ENCODE measurements at places on chromosomes 4 and X.

DNA sequence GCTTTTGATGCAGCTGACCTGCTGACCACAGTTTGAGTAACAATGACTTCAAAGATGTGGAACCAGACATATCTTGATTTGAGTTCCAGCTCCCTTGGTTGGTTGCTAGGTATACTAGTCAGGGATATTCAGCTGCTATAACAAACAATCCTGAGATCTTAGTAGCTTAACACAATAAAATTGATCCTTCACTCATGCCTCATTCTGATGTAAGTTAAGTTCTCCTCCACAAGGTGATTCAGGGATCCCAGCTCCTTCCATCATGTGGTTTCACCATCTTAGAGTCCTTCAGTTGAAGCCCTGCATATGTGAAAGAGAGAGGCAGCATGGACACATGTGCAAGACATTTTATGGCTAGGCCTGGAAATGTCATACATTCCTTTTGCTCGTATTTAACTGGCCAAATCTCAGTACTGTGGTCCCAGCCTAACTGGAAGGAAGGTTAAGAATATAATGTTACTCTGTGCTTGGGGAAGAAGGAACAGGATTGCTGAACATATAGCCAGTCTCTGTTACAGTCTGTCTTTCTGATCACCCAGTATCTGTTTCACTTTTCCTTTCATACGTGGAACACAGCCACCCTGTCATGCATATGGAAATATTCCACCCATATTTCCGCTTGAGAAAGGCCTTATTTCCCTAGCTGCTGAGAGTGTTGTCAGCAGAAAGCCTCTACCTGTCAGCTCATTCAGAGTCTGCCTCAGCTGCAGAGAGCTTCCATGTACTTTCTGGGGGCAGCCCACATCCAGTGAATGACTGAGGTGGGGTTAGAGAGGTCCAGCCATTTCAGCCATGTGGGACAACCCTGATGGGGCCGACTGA is 7.1 kb downstream of the SMIM9 start:
- peak; percentile 68 for DNase-seq

DNA sequence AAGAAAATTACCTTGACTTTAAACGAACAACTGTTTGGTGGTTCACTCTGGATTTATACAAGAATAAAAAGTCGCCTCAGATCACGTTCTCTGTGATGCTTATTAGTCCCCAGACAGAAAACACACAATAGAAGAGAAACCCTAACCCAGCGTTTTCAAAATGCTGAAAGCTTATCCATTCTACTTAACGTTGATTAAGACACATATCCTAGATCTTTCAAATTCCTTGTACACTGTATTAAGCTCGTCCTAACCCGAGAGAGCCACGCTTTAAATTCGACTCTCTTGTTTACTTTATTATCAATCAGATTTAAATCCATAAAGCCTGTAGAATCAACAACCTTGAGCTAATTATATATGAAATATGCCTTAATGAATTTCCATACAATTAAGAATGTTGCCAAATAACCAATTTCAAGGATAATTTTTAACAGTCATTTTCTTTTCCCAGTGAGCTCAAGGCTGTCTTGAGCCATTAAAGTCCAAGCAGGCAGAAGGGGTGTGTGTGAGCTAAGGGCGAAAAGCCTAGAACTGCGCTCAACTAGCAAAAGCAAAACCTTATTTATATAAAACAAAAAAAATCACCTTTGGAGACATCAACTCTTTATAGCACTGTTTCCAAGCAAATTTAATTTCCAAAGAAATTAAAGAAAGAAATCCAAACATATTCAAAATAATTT is 981 bp upstream of the PITX2 start:
- DNase-seq: no peak

DNA sequence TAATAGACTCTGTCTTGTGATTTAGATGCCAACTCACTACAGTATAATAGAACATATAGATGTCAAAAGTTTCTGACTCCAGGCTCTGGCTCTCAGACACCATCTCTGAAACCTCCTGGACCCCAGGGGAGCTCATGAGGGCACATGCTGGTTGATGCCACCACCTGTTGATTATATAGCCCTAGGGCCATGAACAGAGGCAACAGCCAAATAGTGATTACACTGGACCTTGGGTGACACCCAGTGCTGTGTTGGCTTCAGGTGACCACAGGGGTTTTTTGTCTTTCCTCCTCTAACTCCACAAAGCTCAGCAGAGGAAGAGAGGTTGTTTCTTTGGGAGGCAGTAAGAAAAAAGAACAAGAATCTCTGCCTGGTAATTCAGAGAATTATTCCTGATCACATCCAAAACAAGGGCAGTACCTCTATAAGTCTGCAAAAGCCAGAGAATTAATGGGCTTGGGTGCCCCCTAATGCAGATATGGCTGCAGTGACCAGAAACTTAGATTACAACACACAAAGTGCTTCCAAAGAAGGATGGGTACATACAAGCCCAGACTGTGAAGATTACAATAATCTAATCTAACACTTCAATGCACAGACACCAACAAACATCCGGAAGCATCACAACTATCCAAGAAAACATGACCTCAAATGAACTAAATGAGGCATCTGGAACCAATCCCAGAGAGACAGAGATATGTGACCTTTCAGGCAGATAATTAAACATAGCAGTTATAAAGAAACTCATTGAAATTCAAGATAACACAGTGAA is 1920.6 kb downstream of the ARAP2 start:
- DNase-seq: no peak

DNA sequence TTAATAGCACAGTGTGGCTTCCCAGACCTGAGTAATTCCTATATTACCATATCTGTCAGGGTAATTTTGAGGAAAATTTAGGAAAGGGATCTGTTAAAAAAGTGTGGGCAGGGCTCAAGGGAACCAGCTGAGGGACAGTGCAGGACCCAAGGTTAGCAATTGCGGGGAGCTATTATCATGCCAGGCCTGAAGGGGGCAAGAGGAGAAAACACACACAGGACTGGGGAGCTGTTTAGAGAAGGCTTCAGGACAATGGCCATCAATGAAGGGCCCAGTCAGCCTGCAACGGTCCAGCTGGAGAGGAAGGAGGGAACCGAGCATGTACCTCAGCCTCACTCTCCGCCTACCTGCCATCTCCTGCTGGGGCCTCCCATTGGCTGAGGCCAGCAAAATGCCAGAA is 19.0 kb upstream of the NHS start:
- no peak for DNase-seq

- DNase-seq: no peak
Observed at GRCh38 chr4:83603129-83603528, 67.2 kb downstream of the GPAT3 start.

DNA sequence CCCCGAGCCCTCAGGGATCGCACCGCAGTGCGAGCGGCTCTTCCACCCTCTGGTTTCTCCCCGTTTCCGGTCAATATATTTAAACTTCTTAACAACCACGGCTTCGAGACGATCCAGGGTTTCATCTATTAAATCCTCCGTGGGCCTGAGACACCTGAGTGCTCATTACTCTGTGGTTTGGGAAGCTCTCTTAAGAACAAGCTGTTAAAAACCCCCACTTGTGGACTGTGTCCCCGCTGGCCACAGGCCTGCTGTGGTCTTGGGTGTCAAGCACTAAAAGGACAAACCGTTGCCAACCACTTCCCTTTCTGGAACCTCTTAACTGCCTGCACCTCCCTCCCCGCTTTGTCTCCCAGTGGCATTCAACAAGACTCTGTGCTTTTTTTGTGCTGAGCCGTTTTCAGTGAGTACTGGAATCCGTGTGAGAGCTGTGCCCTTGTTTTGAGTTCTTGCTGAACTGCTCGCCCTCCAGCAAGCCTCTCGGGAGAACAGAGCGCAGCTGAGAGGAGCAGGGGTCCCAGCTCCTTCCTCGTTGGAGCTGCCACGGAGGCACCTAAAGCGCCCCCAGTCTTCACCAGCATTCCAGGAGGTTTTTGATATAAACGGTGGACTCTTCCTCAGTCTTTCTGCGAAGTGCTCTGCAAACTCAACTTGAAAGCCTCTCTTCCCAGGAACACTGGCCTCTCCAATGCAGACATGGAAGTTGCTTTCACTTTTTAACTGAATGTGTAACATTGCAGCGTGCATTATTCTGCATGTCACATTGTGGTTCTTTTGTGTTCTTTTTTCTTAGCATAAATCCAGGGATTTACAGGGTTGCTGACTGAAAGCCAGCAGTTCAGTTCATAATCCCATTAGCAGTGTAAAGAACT is 691 bp upstream of the IGFBP7 start:
- no peak for DNase-seq

DNA sequence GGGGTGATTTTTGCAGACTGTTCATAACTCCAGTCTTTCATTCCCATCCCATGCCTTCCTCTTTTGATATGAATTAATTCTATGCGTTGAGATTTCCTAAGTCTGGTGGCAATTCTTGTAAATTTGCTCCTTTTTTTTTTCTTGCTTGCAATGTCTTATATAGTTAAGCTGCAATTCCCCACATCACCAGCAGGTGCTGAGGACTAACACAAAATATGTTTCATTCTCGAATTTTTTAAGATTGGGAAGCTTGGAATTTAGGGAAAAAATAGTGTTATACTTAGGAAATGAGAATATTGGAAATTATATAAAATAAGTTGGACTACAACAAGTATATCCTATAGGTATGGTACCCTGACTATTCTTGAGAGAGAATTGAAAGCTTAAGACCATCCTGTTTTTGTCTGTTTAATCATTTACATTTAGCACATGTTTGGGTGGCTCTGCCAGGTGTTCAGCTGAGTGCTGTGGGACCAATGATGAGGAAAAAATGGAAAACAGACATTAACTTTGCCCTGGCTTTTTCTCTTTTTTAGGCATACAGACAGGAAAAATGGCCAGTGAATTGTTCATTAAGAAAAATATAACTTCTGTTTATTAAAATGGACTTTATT is 30.2 kb downstream of the AFF2 start:
- DNase-seq: peak; percentile 55

DNA sequence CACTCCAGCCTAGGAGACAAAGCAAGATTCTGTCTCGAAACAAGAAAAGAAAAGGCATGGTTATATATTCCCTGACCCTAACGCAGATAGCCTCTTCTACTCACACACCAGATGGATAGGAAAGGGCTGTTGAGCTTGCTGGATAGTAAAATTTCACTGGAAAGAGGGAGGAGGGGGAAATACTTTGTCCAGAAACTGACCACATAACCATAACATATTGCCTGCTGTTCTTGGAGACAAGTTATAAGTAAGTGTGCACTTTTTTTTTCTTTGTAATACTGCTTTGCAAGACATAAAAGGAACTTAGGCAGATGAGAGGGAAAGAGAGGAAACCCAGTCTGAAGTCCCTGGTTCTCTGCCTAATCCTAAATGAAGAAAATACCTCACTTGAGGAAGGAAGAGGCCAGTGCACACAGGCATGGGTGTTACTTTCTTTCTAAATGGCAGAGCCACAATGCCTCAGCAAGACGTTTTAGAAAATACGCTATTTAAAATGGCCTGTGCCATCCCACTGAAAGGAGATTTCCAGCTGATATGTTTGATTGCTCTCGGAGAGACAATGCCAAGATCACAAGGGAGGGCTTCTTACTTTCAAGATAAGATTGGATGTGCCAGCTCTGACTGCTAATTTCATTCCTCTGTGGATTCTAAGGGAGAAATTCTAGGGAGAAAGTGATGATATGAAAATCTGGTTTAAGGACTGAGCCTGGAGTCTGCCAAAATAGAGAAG is 140.6 kb downstream of the DCTD start:
- no peak for DNase-seq

DNA sequence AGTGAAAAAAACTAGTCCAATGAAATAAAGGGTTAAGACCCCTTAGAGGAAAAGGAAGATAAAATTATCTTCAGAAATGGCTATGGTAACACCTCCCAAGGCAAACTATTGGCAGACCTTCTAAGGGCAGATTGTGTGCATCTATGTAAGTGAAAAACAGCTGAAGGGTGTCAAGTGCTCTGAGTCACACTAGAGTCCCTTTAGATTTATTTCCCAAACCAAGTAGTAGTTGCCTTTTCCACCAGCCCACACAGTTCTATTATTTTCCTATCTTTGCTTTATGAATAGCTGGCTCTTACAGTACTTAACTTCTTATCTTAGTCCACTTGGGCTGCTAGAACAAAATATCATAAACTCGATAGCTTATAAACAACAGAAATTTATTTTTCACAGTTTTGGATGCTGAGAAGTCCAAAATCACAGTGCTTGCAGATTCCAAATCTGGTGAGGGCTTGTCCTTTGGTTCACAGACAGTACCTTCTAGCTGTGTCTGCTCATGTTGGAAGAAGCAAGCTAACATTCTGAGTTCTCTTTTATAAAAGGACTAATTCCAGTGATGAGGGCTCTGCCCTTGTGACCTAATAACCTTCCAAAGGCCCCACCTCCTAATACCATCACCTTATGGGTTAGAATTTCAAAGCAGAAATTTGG is 143.6 kb downstream of the GRID2 start:
- no peak for DNase-seq
